Mammary epithelial cell (primary cell): ENCODE measurements at places on chromosomes 5 and 9. TPM values are rescaled to one million over a fixed set of nuclear protein-coding genes. Genes with fewer than 3 reads are reported as not detected.

DNA sequence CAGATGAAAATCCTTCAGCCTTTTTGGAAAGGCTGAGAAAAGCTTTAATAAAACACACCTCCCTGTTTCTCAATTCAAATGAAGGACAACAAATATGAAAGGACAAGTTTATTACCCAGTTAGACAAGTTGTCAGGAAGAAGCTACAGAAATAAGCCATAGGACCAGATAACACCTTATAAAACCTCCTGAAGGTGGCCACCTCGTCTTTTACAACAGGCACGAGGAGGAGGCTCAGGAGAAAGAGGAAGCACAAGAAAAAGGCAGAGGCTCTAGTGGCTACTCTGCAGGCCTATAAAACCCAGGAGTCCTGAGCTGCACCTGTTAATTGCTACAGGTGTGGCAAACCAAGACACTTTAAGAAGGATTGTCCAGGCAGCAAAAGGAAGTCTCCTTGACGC lies 352.1 kb upstream of the CDH18 start:
- no peak for DNase-seq

- no peak for DNase-seq
Measured at GRCh38 chr5:146400201-146400600, 46.9 kb upstream of the TCERG1 start.

DNA sequence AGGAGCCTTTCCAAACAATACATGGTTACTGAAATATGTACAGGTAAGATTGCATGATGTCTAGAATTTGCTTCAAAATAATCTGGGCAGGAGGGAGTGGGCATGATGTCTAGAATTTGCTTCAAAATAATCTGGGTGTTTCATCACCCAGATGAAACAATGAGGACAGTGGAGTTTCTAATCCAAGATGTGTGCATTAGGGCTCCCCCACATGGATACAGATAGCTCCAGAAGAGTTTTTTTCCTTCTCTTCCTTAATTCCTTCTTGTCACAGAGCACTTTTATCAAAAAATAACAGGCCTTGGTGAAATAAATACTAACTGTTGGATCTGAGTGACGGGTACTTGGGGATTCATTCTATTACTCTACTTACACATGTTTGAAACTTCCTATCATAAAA lies 14.9 kb downstream of the ATOX1 start:
- no peak for DNase-seq

- DNase-seq, result no peak
Measured at GRCh38 chr5:37448941-37449340, 69.8 kb downstream of the WDR70 start.

DNA sequence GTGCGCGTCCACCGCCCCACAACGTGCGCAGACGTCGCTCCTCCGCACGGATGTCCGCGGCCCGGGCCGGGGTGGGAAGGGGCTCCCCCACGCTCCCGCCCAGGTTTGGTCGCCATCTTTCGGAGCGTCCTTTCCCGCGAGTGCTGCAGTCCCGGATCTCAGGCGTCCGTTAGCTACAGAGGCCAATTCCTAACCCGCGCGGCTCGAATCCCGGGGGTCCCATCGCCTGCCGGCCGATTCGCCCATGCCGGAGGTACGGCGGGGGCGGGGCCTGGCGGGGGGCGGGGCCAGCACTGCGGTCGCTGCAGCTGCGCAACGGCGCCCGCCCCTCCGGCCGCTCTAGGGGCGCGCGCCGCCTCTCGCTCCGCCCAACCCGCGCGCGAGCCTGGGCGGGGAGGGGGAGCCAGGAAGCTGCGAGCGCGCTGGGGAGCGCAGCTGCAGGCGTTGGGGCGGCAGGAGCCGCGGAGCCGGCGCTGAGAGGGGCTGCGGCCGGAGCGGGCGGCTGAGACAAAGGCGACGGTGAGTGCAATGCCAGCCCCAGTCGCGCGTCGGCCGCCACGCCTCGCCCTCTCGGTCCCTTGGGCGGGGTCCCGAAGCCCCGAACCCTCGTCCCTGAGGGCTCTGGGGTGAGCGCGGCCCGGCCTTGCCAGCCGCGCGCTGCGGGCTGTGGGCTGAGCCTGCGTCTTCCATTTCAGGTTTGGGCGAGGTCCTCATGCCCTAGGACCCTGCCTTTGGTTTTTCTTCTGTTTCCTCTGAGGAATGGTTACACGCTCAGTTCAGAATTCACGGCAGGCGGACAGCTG lies at the start of gene CDC42SE2:
CDC42SE2 (plus strand) TSS at position 406 of the 803 bp plus-strand sequence. CDS start 95,441 bp downstream, outside the sequence.
- peak; percentile 88 for DNase-seq

GRCh38 chr5:42912184-42912798 lies 100.6 kb upstream of the SELENOP start:
- DNase-seq, result peak; percentile 32

GRCh38 chr5:143199843-143200242 lies 203.6 kb downstream of the NR3C1 start:
- DNase-seq, result no peak

The SLC6A18 gene
- polyA plus RNA-seq, result not detected

The SLC4A9 gene
- polyA plus RNA-seq, result 0.07 TPM
